ENCODE measurements at places on chromosomes 7 and 10.

DNA sequence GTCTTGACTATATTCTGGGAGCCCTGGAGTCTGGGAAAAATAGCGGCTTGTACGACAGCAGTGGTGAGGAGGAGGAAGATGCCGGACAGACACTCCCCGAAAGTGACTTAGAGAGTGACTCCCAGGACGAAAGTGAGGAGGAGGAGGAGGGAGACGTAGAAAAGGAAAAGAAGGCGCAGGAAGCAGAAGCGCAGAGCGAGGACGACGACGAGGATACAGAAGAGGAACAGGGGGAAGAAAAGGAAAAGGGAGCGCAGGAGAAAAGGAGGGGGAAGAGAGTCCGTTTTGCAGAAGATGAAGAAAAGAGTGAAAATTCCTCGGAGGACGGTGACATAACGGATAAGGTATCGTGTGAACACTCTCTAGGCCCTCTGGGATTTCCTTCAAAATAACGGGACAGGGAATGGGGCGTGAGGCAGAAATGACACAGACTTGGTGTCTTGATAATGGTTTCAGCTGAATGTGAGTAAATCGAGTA is 908 bp downstream of the NOM1 start:
- no peak for DNase-seq

DNA sequence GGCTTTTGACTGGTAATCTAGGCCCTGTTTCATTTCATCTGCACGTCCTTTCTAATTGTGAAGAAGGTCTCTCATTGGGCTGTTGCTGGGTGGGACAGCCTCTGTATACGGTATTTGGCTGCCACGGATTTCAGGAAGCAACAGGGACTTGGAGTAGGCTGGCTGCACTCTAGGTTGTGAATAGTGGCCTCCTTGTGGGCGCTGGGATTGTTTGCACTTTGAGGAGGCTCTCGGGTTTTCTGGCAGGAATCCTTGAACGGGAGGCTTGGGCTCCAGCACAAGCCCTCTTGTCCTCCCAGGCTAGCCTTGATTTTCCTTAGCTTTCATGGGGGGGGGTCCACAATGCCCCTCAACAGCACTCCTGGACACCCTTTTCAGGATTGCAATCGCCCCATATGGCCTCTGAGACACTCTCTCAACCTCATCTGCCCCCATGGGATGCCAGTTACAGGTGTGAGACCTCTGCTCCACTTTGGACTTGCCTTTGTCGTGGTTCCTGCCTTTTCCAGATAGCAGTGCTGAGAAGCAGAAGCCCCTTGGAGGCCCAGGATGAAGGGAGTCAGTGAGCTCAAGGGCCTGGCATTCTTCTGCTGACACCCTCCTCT is 33.9 kb upstream of the ZNF273 start:
- DNase-seq = no peak

GRCh38 chr10:77428691-77429395 is 208.8 kb downstream of the KCNMA1 start:
- peak; percentile 64 for DNase-seq

DNA sequence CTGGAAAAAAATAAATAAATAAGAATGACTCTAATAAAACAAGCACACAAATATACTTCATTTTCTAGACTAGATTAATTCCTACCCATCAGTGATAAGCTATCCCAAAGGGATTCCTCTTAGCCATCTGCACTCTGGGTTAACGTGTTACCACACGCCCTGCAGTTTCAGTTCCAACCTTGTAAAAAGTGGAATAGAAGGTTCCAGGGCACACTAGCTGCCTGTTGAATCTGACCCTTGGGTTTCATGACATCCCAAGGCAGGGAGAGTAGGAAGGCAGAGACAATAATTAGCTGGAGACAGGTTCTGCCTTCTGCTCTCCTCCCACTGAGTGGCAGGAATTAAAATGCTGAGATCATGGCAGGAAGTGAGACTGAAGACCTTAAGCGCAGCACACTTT is 33.5 kb downstream of the SLC37A3 start:
- DNase-seq = no peak

Measured in ecto neural progenitor cell (in vitro differentiated cells).